NCI-H1436 treated with DMSO at 0.1 percent for 48 hours (cell line): ENCODE measurements at places on chromosomes 6 and 20.

DNA sequence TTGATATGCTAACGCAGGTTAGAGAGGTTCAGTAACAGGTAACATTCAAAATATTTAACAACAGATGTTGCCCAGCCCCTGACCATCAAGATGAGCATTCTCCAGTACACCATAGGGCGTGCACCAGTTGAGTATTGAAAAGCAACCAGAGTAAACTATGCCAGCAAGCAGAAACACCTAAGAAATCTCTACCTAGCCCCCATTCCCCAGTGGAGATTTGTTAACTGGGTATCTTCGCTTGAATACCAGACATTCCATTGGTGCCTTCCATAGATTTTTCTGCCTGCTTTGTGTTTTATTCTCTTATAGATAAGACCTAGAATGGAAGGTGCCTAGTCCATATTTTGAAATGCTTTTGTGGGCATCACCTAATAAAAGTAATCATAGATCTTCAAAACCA is 623.9 kb downstream of the KIF16B start:
- no peak for DNase-seq

GRCh38 chr6:108959972-108960582 is 111.9 kb downstream of the ARMC2 start:
- no peak for DNase-seq

DNA sequence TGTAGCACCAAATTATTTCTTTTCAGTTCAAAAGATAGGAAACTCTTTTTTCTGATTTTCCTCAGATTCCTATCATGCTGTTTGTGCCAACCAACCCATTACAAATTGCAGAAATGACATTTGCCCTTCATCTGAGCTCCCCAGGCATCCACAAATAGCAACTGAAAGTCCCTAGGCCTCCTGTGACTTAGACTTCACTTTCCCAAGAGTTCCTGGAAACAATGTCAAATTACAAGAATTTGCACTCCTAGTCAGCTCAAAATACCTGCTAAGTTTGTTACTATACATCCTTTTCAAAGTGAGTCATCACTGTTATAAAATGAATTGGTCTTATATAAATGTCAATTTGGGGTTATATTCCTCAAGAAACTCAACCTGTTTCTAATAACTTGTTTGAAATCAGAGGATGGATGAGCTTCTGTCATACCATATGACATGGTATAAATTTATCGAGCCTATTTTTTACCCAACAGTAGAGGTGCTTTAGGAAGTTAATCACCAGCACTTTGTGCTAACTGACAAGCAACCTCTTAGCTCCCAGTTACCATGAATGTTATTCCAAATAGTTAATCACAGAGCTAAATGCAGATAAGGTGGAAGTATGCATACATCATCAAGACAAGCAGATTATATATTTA is 256.5 kb downstream of the HACE1 start:
- no peak for DNase-seq

- no peak for DNase-seq
These were observed 201.3 kb downstream of the EYS start for GRCh38 chr6:65505736-65506135.

DNA sequence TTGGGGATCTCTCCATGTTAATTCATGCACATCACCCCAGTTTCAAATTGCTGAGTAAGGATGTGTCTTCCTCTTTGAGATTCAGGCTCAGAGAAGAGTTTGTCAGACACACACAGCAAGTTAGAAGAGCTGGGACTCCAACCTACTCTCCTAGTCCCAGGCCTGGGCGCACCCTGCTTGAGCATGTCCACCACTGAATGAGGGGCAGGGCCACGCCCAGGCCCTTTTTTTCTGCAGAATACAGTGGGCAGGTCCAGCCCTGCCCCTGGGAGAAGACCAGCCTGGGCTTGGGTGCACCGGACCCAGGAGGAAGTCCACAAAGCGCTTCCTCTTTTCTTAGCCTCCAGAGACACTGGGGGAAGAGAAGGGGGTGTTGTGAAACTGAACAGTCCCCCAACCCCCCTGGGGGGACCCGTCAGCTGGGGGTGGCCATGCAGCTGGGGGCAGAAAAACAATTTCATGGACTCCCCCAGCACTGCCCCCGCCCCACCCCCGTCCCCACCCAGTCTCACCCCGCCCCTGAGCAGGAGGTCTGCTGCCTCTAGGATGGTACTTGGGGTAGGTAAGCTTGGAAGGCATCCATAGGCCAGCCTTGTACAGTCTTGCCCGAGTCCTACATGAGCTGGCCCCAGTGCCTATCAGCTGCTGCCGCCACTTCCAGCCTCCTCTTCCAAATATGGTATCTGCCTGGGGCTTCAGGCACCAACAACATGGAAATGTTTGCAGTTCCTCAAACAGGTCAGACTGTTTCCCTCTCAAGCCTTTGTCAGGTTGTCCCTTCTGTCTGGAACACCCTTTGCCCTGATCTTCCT is 11.7 kb upstream of the HCK start:
- no peak for DNase-seq

- no peak for DNase-seq
These were observed 1.3 kb upstream of the FOXF2 start for GRCh38 chr6:1387876-1388629.

DNA sequence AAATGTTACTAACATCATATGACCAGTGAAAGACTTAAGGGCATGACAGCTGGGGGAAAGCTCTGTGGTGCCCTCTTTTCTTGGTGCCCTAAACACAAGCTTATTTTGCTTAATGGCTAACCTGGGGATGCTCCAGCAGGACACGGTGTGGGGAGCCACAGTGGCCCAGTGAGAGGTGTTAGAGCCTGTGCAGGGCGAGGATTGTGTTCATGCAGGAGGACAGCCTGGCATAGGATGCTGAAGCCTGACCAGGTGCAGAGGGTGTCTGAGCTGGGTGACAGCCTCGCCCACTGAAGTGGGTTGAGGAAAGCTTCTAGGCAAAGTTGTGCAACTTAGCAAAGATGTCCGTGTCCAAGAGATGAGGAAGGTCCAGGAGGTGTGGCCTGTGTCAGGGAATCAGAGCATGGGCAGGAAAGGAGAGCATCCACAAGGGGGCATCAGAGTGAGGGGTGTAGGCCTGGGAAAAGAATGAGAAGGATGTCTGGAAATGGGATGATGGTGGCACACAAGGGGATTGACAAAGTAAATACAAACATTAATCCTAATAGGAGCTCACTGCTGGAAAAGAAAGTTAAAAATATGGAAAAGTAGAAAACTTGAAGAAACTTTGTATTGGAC is 33.9 kb downstream of the SLC17A4 start:
- DNase-seq, result no peak

DNA sequence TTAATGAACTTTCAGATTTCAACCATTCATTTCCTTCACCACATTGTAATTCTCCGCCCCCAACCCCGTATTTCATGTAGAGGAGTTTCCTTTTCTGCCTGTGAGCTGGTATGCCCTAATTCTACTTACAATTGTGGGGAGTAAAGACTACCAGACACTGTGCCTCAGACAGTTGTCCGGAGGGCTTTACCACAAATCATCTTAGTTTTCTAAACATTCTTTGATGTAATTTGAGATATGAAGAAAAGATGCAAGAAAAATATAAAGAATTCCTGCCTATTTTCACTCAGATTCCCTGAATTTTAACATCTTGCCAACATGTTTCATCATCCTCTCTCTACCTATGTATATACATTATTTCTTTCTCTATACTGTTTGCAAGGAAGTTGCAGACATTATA is 28.3 kb upstream of the LOC128125822 start:
- DNase-seq, result no peak

DNA sequence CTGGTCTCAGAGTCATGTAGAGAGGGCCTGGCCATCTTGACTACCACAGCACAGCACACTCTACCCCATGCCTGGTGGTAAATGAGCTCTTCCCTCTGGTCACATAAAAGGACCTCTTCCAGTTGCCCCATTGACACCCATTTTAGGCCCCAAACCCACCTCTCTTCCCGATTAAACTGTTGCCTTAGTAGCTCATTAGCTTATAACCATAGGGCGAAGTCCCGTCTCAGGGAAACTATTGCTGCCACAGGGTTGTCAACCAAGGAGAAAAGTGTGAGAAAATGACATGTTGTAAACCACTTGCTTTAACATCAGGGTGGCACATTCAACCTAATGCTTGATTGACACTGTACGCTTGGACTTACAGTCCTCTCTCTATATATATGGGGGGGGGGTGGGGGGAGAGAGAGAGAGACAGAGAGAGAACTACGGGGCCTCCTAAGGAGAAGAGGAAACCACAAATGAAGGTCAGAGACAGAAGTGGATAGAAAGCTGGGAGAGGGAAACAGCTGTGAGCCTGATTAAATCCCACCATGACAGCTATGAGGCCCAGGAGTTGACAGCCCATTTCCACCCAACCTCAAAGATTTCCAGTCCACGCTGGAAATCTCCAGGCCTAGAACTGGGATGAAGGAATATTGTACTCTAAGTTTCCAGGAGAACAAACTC is 14.9 kb upstream of the BTN1A1 start:
- no peak for DNase-seq
